Stimulated activated effector memory CD8-positive, alpha-beta T cell treated with anti-CD3 and anti-CD28 coated beads, Interleukin-12 subunit alpha, Interleukin-12 subunit beta, amount 100 ng/mL, for 72 hours (primary cell): ENCODE measurements at places on chromosomes 13 and 19.

DNA sequence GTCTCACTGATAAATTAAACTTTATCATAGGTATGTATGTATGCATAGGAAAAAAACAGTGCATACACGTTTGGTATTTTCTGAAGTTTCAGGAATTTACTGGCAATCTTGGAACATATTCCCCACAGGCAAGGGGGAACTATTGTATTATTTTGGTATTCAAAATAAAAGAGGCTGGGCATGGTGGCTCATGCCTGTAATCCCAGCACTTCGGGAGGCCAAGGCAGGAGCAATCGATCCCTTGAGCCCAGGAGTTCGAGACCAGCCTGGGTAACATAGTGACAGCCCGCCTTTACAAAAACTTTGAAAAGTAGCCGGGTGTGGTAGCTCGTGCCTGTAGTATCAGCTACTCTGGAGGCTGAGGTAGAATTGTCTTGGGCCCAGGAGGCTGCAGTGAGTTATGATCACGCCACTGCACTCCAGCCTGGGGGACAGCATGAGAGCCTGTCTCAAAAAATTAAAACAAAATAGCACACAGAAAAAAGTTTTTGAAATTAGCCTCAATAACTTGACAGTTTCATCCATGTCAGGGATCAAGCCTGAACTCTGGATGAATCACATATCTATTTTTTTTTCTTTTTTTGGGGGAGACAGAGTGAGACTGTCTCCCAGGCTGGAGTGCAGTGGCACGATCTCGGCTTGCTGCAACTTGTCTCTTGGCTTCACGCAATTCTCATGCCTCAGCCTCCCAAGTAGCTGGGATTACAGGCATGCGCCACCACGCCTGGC, 29.1 kb upstream of the HOMER3 start:
- DNase-seq, result no peak

DNA sequence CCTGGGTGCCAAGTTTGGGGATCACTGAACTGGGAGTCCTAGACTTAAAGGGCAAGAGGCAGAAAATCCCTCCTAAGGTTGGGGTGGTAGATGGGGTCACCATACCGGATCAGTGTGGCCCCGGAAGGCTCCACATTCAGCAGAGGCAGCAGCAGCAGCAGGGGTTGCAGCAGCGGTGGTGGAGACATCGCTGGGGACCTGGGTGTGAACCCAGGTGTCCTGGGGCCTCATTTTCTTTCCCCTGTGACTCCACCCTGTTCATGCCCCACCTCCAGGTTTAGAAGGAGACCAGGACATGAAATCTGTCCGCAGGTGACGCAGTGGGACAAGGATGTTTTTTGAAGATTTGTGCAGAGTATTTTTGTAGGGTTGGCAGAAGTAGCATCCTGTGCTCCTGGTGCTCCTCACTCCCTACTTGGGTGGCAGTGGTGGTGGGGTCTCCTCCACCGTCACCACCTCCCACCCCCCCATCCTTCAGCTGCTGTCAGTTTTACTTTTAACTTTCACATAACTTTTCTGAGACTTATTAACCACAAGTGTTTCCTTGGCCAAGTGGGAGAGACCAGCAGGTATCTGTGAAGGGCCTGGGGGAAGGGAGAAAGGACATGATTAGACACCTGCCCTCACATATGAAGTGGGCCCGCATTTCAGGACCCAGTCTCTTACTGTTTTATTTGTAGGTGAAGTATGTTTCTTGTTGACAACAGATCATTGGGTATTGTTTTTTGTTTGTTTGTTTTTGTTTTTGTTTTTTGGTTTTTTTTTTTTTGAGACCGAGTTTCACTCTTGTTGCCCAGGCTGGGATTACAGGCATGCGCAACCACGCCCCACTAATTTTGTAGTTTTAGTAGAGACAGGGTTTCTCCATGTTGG, at the start of gene NAPSA:
Gene NAPSA, minus strand, starts transcription at position 206 of the 873 bp plus-strand sequence. Its CDS starts 18 bp downstream, at position 188.
- no peak for DNase-seq

DNA sequence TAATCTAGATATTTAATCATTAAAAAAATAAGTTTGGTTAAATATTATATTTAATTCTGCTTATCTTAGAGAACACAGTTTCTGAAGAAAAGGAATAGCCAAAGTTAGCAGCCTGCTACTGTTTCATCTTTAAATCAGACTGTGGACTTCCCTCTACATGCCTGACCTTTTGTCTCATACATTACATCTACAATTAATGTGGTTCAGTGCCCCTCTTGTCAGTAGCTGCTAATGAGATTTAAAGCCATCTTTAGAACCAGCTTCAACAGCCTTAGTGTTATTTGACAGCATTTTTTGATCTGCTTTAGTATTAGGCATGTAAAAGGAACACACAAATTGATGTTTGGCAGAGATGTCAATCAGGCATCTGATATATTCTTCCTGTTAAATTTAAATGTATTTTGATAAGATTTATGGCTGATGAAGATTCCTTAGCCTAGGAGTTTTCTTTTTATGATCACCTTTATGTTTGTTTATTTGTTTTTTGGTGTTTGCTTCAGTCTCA, 1925.8 kb upstream of the PRR20A start:
- no peak for DNase-seq

GRCh38 chr13:49238621-49239020, 9.1 kb upstream of the CDADC1 start:
- no peak for DNase-seq

DNA sequence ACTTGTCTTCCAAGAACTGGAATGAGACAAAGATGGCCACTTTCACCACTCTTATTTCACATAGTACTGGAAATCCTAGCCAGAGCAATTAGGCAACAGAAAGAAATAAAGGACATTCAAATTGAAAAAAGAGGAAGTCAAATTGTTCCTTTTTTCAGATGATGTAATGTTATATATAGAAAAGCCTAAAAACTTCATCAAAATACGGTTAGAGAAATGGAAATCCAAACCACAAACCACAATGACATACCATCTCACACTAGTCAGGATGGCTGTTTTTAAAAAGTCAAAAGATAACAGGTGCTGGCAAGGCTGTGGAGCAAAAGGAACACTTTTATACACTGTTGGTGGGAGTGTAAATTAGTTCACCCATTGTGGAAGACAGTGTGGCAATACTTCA, 113.3 kb upstream of the SPRY2 start:
- no peak for DNase-seq

DNA sequence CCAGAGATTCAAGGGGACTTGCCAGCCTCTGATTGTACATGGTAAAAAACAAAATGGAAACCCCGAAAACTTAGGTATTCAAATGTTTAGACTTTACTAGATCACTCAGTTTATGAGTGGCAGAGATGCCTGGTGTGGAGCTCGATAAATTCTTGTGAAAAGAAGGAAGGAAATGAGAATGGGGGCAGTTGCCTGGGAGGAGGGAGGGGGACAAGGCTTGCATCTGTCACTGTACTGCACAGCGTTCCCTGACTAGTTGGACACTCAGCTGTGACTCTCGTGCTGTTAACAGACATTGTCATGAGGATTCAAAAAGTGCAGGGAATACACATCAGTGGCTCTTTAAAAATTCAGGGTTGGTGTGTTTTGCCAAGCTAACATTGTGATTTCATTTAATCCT, 232.9 kb downstream of the ZIC5 start:
- DNase-seq, result no peak

GRCh38 chr13:112248406-112248760, 127.8 kb upstream of the SPACA7 start:
- no peak for DNase-seq

- no peak for DNase-seq
Observed at GRCh38 chr19:28297036-28297435, 915.9 kb downstream of the UQCRFS1 start.

DNA sequence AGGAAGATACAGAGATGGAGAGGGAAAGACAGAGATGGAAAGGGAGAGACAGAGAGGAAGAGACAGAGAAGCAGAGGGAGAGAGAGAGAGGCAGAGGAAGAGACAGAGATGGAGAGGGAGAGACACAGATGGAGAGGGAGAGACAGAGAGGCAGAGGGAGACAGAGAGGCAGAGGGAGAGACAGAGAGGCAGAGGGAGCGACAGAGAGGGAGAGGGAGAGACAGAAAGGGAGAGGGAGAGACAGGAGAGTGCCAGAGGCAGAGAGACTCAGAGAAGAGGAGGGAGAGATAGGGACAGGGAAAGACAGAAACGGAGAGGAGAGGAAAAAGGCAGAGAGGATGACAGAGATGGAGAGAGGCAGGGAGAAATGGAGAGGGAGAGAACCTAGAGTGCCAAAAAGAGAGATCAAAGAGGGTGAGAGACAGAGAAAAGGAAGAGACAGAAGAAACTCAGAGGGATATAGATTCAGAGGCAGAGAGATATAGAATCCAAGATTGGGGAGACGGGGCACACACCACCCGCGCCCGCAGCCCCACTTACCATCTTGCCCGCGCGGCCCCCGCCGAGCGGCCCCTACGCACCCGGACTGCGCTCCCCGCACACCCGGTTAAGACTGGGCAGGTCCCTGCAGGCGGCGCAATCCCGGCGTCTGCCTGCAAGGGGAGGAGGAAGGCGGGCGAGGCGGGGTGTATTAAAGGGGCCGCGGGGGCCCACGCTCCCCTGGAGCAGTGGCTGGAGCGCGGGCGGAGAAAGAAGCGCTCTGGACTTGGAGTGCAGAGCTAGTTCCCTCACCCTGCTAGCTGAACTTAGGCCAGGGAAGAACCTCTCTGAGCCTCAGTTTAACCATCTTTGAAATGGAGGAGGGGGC, 10.7 kb downstream of the TM6SF2 start:
- DNase-seq, result no peak
